Anterior cingulate cortex (tissue), 58 donors: ENCODE measurements at places on chromosomes 16 and 17.

GRCh38 chr16:78903843-78904242, 696.7 kb downstream of the MAF start:
- DNase-seq: no peak

GRCh38 chr17:81380131-81380530, 15.1 kb upstream of the BAHCC1 start:
- no peak for DNase-seq

- DNase-seq: peak; percentile 58
Observed at GRCh38 chr16:19884611-19885450, at the start of gene GPRC5B. Gene GPRC5B, minus strand, starts transcription at chr16:19884848. Its CDS starts 12,003 bp downstream, at chr16:19872845.

DNA sequence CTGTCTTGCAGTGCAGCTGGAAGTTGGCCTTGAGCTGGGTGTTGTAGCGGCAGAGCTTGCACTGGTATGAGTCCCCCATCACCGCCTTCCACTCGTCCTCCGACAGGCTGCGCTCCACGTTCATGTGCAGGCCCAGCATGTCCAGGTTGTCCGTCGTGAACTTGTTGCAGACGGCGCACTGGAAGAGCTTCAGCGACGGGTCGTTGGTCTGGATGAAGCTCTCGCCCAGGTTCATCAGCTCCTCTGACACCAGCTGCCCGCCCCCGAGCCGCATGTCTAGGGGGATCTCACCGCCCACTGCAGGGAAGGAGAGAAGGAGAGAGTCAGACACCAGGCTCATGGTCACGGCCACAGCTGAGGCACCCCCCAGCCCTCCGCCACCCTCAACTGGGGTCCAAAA, 97.3 kb downstream of the ZFHX3 start:
- no peak for DNase-seq

GRCh38 chr16:81657224-81657623, 121.9 kb upstream of the PLCG2 start:
- DNase-seq: no peak

DNA sequence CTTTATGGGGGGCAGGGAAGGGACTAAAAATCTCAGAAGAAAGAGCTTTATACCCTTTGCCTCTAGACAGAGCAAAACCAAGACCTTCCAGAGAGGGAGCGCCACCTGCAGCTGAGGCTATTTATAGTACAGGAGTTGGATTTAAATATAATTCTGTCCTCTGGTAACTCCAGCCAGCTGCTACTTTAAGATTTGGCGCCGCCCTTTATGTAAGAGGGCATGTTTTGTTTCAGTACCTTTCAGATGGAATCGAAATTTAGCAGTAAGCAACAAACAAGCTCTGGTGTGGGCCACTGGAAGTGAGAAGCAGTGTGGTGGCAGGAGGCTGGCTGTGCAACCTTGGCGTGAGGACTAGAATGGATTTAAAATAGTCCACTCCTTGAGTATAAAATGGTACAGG, 5.2 kb upstream of the GUCY2D start:
- no peak for DNase-seq

DNA sequence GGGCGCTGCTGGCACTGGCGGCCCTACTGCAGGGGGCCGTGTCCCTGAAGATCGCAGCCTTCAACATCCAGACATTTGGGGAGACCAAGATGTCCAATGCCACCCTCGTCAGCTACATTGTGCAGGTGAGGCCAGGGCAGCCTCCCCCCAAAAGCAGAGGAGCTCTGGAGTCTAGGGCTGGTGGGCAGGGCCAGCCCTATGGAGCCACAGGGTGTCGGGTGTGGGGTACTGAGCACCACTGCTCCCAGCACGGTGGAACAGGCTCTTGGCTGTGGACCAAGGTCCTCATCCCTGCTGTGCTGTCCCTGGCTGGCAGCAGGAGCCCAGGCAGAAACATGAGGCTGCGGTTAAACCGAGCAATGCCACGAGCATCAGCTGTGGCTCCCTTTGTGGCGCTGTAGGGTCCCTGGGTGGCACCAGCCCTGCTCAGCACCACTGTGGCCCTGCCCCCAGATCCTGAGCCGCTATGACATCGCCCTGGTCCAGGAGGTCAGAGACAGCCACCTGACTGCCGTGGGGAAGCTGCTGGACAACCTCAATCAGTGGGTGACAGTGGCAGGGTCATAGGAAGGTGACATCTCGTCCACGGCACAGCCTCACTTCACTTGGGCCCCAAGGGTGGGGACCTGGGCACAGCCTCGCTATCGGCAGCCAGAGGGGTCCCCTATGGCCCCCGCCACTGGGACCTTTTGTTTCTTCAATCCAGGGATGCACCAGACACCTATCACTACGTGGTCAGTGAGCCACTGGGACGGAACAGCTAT, 1.1 kb downstream of the DNASE1 start:
- no peak for DNase-seq
